ENCODE measurements at places on chromosomes 4 and X. TPM values are rescaled to one million over a fixed set of nuclear protein-coding genes. Genes with fewer than 3 reads are reported as not detected.

The SNX25 gene
- 24.3 TPM for total RNA-seq

The GLRB gene
- not detected for total RNA-seq

The GRPR gene
- total RNA-seq: 0.47 TPM

The FGF2 gene
- 1.1 TPM for total RNA-seq

The EDA2R gene
- total RNA-seq: 2.7 TPM

The DTHD1 gene
- 12.2 TPM for total RNA-seq

The DMRTC1B gene
- total RNA-seq: not detected

The CXXC4 gene
- total RNA-seq: 1.2 TPM

DNA sequence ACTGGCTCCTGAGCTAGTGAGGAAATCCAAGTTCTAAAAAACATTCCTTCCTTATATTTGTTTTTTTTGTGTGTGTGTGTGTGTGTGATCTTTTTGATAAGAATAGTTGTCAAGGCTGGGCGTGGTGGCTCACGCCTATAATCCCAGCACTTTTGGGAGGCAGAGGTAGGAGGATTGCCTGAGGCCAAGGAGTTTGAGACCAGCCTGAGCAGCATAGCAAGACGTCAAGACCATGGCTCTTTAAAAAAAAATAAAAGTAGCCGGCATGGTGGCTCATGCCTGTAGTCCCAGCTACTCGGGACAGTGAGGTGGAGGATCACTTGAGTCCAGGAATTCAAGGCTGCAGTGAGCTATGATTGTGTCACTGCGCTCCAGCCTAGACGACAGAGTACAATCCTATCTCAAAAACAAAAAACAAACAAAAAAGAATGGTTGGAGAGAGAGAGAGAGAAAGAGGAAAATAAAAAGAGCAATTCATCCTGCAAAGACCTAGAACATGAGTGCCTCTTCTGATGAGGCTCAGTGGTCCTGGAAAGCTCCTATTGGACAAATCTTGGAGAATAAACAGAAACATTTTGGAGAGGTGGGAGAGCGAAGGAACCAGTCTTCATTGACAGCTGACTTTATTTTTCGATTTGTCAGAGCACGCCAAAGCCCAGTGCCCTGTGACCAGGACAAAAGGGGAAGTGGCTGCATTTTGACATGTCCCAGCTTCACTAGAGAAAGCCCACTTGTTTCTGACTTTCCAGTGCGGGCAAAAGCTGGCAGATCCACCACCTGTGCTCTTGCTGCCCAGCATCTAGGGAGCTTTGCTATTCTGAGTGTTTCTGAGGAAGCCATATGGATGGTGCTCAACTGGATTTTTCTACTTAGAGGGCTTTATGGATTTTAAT lies 244.7 kb downstream of the PALLD start:
- peak overlapping the region; percentile 55 for H3K27ac ChIP-seq
- H3K4me3 ChIP-seq: no peak overlapping the region
- DNase-seq: no peak
- H3K4me1 ChIP-seq: peaks cover 6% of the 10 kb centered on the region

DNA sequence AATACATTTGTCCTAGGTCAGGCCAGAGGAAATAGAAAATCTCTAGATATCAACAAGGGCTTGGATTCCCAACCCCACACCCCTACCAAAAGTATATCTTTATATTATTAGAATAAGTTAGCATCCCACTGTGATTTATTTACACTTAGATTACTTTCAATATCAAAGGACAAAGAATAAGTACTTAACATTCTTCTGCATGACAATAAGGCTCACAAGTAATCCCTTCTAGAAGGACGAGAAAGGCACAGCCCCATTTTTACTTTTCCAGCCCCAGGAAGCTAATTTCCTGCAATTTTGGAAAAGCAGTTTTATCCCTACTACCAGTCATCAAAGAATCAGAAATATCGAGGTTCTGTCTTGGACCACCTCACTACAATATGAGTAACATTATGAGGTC lies 14.1 kb upstream of the SLITRK2 start:
- no peak for DNase-seq
- H3K4me3 ChIP-seq: no peak overlapping the region
- H3K4me1 ChIP-seq: no peaks in the 10 kb centered on the region
- no peaks in the 10 kb centered on the region for H3K36me3 ChIP-seq

DNA sequence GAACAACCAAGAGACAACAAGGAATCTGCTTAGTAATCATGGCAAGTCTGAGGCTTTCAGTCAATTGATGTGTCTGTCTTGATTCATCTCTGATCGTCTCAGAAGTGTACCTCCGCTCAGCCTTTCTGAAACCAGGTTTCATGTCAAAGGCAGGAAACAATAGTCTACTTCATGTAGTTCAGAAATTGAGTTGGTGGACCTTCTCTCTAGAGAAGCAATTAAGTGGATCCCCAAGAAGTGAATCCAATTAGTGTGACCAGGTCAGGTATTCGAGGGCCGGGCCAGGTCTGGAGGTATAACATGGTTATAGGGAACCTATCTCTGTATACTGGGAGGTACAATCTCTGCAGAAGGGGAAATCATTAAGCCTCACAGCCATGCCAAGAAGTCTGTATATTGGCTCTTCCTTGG lies 32.0 kb downstream of the DAPP1 start:
- no peak overlapping the region for H3K27ac ChIP-seq
- H3K36me3 ChIP-seq: no peaks in the 10 kb centered on the region

DNA sequence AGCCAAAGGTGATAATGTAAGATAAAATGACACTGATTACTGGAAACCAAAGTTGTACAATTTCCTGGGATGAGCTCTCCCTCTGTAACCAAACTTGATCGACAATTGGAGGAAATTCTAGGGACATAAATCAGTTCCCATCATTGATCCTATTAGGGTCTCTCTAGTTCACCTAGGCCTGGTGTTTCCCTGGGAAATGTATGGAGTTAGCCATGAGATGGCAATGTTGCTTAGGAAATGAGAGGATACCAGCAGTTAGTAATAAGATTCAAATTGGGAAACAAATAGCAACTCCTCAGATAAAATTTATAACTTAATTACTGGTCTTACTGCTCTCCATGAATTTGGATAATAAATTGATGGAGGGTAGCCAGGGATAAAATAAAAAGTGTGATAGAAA lies 52.2 kb downstream of the SPATA18 start:
- H3K36me3 ChIP-seq: no peaks in the 10 kb centered on the region
- no peaks in the 10 kb centered on the region for H3K4me1 ChIP-seq
- H3K27me3 ChIP-seq: no peaks in the 10 kb centered on the region
- H3K4me3 ChIP-seq: no peak overlapping the region
- DNase-seq: no peak
- no peak overlapping the region for H3K27ac ChIP-seq

GRCh38 chrX:153868576-153869472 lies 17.1 kb downstream of the L1CAM start:
- H3K36me3 ChIP-seq: no peaks in the 10 kb centered on the region
- H3K27me3 ChIP-seq: peaks cover 6% of the 10 kb centered on the region
- no peaks in the 10 kb centered on the region for H3K4me1 ChIP-seq
- H3K4me3 ChIP-seq: no peak overlapping the region
- no peak overlapping the region for H3K27ac ChIP-seq

DNA sequence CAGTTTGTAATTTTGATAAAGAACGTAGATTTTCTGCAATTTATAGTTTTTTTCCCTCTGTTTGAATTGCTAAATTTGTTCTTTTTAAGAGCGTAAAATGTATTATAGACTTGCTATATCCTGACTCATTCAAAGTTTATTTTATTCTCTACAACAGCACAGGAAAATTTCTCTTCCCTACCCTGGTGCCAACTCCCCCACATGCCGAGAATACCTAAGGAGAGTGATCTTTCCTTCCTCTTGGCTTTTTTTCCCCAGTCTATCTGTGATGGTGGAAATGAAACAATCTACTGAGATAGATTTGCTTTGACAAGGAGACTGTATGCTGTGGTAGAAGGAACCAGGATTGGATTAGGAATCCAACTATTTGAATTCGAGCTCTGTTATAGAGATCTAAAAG lies 271.6 kb downstream of the TLL1 start:
- no peaks in the 10 kb centered on the region for H3K4me1 ChIP-seq
- DNase-seq: no peak
- no peak overlapping the region for H3K27ac ChIP-seq
- no peaks in the 10 kb centered on the region for H3K27me3 ChIP-seq
- no peak overlapping the region for H3K4me3 ChIP-seq

- H3K36me3 ChIP-seq: no peaks in the 10 kb centered on the region
- no peaks in the 10 kb centered on the region for H3K4me1 ChIP-seq
- no peak overlapping the region for H3K4me3 ChIP-seq
- no peaks in the 10 kb centered on the region for H3K27me3 ChIP-seq
- H3K27ac ChIP-seq: no peak overlapping the region
- no peak for DNase-seq
Observed at GRCh38 chrX:27966955-27967354, 14.3 kb downstream of the DCAF8L1 start.

- H3K4me1 ChIP-seq: peaks cover 17% of the 10 kb centered on the region
- no peaks in the 10 kb centered on the region for H3K27me3 ChIP-seq
- H3K36me3 ChIP-seq: peaks cover 50% of the 10 kb centered on the region
- no peak overlapping the region for H3K27ac ChIP-seq
- no peak overlapping the region for H3K4me3 ChIP-seq
- no peak for DNase-seq
Observed at GRCh38 chr4:10455133-10455532, 2.1 kb downstream of the ZNF518B start.

GRCh38 chr4:38769441-38769840 lies 13.3 kb downstream of the TLR10 start:
- DNase-seq: no peak
- H3K36me3 ChIP-seq: no peaks in the 10 kb centered on the region
- H3K4me3 ChIP-seq: no peak overlapping the region
- peak overlapping the region; percentile 47 for H3K27ac ChIP-seq

DNA sequence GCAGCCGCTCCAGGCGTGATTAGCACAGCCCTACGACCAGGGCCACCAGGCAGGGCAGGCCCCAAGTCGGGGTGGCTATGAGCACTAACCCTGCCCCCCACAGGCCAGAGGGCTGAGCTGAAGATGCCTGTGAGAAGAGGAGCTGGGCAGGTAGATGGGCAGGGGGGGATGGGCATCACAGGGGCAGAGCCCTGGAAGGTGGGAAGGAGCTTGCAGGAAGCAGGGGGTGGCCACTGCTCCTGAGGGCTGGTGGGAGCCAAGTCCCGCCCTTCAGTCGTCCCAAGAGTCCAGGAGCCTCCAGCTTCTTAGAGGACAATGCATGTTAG lies 7.3 kb upstream of the MXD4 start:
- H3K4me3 ChIP-seq: no peak overlapping the region
- peaks cover 19% of the 10 kb centered on the region for H3K4me1 ChIP-seq
- no peak overlapping the region for H3K27ac ChIP-seq
- H3K27me3 ChIP-seq: no peaks in the 10 kb centered on the region

DNA sequence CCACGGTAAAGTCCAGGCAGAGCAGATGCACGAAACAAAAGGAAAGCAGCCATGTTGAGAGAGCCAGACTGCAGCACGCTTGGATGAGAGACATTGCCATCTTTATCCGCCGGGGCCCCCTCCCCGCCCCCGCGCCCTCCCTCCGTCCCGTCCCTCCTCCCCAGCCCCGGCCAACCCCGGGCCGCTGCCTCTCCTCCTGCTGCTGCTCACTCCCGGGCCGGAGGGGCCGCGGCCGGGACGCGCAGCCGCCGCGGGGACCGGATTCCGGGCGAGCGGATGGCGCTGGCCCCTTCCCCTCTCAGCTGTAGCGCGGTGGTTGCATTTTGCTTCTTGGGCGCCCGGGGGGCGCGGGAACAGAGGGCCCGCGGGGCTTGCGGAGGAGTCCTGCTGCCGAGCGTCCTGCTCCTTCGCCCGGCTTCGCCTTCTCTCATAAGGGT lies 542 bp downstream of the RNF150 start:
- no peaks in the 10 kb centered on the region for H3K4me1 ChIP-seq
- H3K4me3 ChIP-seq: peak overlapping the region; percentile 67
- peak overlapping the region; percentile 43 for H3K27ac ChIP-seq
- no peaks in the 10 kb centered on the region for H3K36me3 ChIP-seq
- DNase-seq: peak; percentile 76
- H3K27me3 ChIP-seq: peaks cover 18% of the 10 kb centered on the region

DNA sequence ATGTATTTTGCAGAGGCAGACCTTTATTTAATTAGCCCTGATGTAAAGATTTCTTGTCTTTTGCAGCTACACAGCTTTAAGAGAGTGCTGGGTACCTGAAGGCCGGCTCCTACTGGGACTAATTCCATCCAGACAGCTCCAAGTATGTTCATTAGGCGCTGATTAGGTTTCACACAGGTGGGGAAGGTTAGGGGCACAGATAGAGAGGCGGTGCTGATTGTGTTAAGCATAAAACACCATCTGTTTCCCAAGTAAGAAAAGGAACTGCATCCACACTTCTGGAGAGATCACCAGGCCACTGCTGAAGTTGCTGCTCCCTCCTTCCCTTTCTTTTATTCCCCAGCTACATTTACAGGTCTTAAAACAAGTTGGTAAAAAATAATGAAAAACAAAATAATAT lies 349.5 kb downstream of the ZIC3 start:
- DNase-seq: no peak
- no peaks in the 10 kb centered on the region for H3K4me1 ChIP-seq
- no peaks in the 10 kb centered on the region for H3K27me3 ChIP-seq
- H3K27ac ChIP-seq: no peak overlapping the region

GRCh38 chr4:150990250-150990649 lies 24.8 kb downstream of the LRBA start:
- H3K27me3 ChIP-seq: no peaks in the 10 kb centered on the region
- H3K4me1 ChIP-seq: no peaks in the 10 kb centered on the region
- no peak for DNase-seq
- no peak overlapping the region for H3K4me3 ChIP-seq
- no peaks in the 10 kb centered on the region for H3K36me3 ChIP-seq

- H3K4me3 ChIP-seq: no peak overlapping the region
- no peaks in the 10 kb centered on the region for H3K27me3 ChIP-seq
- DNase-seq: no peak
- H3K27ac ChIP-seq: no peak overlapping the region
- no peaks in the 10 kb centered on the region for H3K36me3 ChIP-seq
Observed at GRCh38 chrX:139267851-139268250, 262.7 kb upstream of the F9 start.

DNA sequence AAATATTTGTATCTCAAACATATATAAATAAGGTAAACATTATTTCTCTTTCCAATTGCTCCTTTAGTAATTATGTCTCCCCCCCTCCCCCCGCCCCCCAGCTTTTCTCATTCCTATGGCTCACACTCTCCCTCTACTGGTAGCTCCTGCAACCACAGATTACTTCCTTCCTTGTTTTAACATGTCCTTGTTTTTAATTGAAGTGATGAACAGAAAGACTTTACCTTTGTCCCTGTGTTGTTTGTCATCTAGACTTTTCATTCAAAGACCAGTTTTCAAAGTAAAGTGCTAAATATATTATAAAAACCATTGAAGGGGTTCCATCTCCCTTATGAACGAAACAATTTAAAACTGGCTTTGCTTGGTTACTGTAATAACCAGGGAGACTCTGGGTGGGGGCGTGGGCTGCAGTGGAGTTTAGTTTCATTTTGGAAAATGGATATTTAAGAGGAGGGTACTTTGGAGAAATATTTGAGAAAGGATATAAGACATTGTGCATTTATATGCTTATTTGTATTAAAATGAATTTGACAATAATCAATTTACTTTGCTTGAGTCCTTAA lies 352.9 kb downstream of the RAPGEF2 start:
- no peaks in the 10 kb centered on the region for H3K36me3 ChIP-seq
- H3K27ac ChIP-seq: no peak overlapping the region
- DNase-seq: no peak
- no peaks in the 10 kb centered on the region for H3K27me3 ChIP-seq

DNA sequence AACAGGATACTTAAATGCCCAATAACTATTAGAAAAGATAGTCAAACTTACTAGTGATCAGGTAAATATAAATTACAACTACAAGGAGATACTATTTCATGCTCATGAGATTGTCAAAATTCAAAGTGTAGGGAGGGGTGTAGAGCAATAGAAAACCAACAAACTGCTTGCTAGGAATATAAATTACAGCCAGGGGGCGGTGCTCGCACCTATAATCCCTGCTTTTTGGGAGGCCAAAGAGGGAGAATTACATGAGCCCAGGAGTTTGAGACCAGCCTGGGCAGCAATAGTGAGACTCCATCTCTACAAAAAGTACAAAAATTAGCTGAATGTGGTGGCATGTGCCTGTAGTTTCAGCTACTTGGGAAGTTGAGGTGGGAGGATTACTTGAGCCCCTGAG lies 556.5 kb upstream of the NR3C2 start:
- DNase-seq: no peak
- no peak overlapping the region for H3K27ac ChIP-seq
- H3K4me1 ChIP-seq: no peaks in the 10 kb centered on the region
